Suppressor macrophage treated with lipopolysaccharide for 1 hour (primary cell): ENCODE measurements at places on chromosomes 4 and X.
A peak's percentile ranks its signal among the peaks of the same experiment; 100 is the strongest.

GRCh38 chr4:166658585-166658984 is 575.7 kb downstream of the SPOCK3 start:
- DNase-seq, result no peak

DNA sequence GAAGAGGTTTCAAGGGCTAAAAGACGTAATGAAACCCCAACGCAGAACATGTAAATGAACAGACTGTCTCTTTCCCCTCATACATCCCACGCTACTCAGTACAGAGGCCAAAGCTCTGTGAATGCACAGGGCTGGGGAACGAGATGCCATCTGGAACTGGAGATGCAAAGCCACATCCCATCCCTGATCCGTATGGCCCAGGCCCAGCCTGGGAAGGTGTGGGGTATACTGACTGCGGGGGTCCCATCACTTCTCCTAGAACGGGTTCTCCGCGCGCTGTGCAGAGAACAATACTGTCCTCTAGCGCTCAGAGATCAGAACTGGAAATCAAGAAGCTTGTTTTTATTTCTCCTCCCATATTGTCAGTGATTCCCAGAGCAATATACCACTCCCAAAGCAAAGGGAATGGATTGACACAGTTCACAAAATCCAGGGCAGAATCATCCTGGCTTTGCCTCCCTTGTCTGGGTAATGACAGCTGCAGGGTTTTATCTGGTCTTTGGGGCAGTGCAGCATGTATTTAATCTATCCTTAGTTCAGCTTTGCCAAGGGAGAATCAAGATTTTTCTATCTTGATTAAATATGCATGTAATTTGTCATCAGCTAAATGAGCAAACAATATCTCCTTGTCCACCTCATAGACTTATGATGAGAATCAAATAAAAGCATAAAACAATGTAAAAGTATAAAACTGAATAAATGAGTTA is 47.3 kb upstream of the TLR3 start:
- DNase-seq, result peak; percentile 15

DNA sequence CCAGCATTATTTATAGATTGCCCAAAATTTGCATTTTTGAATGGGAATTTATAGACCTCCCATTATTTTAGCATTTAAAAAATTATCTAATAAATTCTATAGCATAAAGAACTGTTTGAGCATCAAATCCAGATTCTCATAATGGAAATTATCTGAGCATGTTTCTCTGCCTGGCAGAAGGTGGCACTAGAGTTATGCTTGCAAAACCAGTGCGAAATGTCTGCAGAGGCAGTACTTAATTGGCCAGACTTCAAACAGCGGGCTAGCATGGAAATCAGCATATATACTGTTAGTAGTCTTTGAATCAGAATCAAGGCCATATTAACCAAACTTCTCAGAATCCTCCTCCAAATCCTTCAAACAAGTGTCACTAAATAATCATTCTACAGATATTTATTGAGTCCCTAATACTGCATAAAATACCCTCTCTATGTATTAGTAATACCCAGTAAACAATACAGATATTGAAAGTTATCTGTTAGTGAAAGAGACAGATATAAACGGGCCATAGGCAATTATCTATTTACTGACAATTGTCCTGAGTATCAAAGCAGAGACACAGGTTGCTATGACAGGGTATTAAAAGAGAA is 78.7 kb upstream of the DCLK2 start:
- peak; percentile 69 for DNase-seq

- peak; percentile 62 for DNase-seq
Measured at GRCh38 chr4:139934057-139934707, 219.8 kb downstream of the MAML3 start.

GRCh38 chr4:24763631-24764297 is 31.6 kb upstream of the SOD3 start:
- DNase-seq, result no peak

- no peak for DNase-seq
Measured at GRCh38 chr4:77710684-77711083, 105.1 kb downstream of the CXCL13 start.

- DNase-seq, result peak; percentile 44
Measured at GRCh38 chr4:77599378-77599777, 6.2 kb upstream of the CXCL13 start.

DNA sequence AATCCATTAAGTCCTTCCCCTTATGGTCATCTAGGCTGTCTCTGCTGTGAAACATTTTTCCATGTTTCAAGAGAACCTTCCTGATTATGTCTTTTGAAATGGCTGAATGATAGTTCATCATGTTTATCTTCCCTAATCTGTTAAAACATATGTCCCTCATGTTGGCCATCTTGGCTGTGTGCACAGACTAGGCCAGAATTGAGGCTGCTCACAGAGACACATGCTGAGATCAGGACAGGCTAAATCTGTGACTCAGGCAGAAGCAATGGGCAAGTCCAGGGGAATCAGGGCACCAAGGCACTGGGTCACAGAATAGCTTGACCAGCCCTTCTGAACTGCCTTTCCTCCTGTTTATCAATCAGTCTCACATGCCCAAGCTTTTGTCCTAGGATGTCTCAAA is 78.3 kb downstream of the FHDC1 start:
- no peak for DNase-seq

DNA sequence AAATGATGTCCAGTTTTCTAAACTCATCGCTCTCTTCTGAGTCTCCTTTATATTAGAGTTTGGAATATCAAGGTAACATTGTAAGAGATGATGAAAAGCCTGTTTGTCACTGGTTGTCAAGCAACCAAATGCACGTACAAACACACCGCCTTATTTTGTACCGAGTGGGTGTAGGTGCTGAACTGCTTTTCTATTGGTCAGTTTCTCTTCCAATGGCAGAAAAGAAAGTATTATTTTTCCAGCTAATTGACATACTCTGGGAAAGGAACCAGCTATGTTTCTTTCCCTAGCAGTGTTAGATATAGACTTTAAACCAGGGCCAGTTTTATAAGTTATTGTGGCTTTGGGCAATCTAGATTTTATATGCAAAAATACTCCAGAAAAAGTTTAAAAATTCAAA is 6.6 kb upstream of the PPM1K start:
- no peak for DNase-seq

DNA sequence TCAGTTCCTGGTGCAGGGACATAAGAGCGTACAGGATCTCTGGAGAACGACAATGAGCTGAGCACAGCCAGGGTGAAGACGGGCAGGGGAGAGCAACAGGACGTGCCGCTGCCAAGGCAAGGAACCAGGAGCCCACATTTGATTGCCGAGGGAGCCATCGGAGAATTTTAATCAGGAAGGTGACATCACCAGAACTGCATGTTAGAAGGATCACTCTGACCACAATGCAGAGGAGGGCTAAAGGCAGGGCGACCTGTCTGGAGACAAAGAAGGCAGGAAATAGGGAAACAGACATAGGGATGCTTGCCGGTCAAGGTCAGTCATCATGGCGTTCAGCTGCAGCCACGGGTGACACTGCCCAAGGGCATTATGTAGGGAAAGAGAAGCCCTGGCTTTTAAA is 81.4 kb downstream of the RBM47 start:
- no peak for DNase-seq

DNA sequence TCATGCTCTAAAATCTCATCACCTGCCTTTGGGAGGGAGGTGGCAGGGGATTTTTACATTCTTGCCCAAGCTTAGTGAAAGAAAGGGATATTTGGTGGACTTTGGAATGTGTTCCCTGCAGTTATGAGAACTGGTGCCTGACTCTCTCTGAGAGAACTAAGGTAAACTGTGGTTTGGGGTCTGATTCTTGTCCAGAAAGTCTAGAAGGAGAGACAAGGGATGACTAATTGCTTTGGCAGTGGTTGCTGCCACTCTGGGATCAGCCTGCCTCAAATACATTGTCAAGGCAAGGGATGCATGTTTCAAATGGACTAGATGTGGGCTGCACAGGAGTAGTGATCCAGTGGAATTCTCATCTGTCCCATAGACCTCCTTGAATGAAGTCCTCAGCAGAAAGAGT is 115.2 kb downstream of the DDIT4L start:
- no peak for DNase-seq

DNA sequence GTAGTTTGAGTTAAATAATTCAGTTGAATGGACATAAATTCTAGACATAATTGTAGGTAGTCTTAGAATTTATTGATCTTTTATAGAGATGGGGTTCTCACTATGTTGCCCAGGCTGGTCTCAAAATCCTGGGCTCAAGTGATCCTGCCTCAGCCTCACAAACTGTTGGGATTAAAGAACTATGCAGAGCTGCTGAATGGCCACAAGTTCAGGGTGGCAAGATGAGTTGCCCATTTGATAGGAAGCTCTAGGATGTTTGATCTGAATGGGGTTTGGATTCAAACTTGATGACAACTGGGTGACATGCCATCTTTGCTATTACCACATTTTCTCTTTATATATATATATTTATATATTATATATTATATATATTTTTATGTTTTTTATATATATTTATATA is 3.6 kb downstream of the RPL36A start:
- no peak for DNase-seq

GRCh38 chrX:23127586-23127985 is 127.8 kb downstream of the DDX53 start:
- no peak for DNase-seq

- no peak for DNase-seq
Measured at GRCh38 chr4:177404986-177405385, 37.3 kb downstream of the AGA start.
